ENCODE measurements at places on chromosomes 6 and 20.
A peak's percentile ranks its signal among the peaks of the same experiment; 100 is the strongest.

GRCh38 chr20:61662968-61663331 lies 402.7 kb downstream of the TAF4 start:
- no peak for DNase-seq

DNA sequence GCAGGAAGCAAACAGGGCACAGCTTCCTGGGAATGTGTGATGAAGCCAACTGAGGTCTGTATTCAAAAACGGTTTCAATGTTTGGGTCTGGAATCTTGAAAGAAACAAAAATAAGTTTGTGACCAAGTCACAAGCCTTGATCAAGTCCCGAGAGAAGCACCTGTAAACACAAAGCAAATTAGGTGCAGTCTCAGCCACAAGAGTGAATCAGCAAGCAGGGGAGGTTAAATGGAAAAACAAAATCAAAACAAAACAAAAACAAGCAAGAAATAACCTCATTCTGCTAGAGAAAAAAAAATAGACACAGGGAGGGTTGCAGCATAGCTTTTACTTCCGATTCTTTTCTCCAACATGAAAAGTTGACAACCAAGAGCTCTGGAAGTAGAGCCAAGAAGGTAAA lies 201.7 kb downstream of the CLIC5 start:
- no peak for DNase-seq

DNA sequence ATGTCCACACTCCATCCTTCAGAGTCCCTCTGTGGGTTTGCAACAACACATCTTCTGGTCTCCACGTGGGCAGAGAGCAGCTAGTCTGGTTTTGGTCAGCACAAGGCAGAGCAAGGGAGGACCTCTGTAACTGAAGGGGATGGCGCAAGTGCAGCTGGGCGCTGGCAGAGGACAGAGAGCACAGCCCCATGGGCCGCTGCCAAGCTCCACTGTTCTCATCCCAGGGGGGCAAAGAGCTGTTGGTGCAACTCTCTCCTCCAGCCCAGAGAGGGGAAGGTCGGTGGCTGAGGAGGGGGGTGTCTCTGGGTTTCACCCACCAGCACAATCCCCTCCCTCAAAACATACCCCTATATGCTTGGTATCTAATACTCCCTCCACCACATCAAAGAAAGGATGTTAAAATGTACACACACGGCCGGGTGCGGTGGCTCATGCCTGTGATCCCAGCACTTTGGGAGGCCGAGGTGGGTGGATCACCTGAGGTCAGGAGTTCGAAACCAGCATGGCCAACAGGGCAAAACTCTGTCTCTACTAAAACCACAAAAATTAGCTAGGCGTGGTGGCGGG lies 9.1 kb downstream of the ATP9A start:
- no peak for DNase-seq

GRCh38 chr6:13965582-13966127 lies 40.9 kb downstream of the RNF182 start:
- no peak for DNase-seq

GRCh38 chr6:71294121-71294523 lies 5.5 kb downstream of the OGFRL1 start:
- DNase-seq, result no peak

GRCh38 chr6:113994934-113995342 lies 24.0 kb upstream of the HDAC2 start:
- peak; percentile 33 for DNase-seq

DNA sequence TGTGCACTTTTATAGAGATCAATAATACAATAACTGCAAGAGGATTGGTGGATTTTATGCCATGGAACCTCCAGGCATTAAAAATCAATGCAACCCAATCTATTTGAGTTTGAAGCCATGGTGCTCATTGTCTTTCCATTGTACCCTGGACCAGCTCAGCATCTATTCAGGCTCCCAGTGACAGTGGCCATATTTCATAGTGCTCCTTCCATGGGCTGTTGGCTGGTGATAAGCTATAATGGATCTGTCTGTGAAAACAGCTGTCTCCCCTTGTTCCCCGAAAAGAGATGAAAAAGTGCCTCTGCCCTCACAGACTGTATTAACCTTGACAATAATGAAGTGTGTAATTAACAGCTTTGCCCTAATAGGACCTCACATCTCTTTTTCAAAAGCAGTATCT lies 74.3 kb downstream of the LAMP5 start:
- no peak for DNase-seq
